ENCODE measurements at places on chromosomes 11 and 22.

- DNase-seq: no peak
These were observed 41.4 kb downstream of the MUC2 start for GRCh38 chr11:1116104-1116503.

GRCh38 chr11:28863422-28863821 is 755.2 kb downstream of the METTL15 start:
- DNase-seq: no peak

GRCh38 chr11:10533323-10533722 is 7.7 kb downstream of the RNF141 start:
- no peak for DNase-seq

GRCh38 chr22:22397292-22397870 is 111.2 kb downstream of the ZNF280B start:
- no peak for DNase-seq

GRCh38 chr11:118295815-118296454 is 8.6 kb upstream of the CD3E start:
- no peak for DNase-seq
